ENCODE measurements at places on chromosomes 7 and 10.

DNA sequence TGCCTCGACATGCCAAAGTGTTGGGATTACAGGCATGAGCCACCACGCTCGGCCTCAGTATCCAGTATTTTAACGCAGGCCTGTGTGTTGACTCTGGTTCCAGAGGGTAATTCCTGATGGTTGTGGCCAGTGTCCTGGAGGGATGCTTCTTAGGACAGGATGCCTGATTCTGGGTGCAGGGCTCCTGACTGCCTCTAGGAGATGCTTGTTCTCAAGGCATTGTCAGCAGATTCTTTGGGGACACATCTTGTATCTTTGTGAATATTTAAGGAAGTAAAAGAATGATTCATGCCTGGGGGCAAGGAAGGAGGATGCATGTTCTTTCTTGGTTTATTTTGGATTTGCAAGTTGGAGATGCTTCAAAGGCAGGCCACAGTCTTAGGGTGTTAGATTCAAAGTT is 2.2 kb downstream of the ZDHHC4 start:
- DNase-seq = peak; percentile 27

- no peak for DNase-seq
Measured at GRCh38 chr7:1313613-1314012, 80.9 kb downstream of the UNCX start.

GRCh38 chr10:49143249-49143648 is 9.4 kb upstream of the FAM170B start:
- DNase-seq = no peak

DNA sequence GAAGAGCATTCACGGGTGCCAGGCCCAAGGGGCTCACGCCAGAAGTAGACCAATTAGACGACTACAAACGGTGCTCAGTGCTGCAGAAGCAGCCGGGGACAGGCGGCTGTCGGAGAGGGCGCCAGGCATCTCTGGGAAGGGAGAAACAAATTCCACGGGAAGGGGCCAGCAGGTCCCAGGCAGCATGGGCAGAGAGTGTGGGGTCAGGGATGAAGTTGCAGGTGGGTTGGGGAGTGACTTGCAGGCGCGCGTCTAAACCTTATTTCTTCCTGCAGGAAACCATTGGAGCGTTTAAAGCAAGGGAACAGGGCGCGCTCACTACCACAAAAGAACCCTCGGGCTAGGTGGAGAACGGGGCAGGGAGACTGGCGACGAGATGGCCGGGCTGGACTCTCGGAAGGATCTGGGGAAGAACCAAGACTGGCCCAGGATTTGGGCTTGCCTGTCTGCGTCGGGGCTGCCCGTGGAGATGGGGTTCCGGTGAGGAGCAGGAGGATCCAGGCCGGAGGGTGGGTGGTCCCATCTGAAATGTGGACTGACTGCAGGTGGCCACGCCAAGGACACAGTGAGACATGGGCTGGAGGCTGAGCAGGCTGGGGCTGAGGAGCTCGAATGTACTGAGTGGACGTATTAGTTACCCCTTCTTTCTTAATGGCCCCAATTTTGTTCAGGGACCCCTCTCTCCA is 116.3 kb upstream of the DIP2C start:
- no peak for DNase-seq

DNA sequence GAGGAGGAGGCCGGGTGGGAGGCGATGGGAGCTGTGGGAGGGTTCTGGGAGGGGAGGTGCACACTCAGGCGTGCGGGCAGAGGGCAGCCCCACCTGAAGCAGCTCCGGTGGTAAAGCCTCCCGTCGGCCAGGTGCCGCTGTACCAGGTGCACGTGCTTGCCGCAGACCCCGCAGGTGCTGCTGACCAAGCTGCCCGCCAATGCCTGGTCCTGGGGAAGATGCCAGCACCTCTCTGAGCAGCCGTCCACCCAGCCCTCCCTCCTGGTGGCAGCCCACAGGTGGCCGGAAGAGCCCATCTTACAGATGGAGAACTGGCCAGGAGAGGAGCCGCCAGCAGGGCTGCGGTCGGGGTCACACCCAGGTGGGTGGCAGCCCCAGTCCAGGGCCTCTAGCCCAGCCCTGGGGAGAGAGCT is 12.6 kb downstream of the MICALL2 start:
- no peak for DNase-seq

DNA sequence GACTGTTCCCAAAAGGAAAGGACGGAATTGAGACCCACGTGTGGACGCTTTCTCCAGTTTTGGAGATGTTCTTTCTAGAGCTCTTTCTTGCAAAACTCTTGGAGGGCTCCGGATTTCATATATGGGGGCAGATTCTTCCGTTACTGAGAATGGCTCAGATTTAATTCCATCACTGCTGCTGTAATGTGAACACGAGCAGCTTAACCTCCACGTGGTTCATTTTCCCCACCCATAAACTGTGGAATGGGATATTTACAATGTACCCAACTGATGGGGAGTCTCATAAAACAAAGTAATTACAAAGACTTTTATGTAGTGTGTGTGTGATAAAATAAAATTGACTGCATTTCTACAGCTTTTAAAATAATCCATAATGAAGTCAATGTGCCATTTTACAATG is 15.1 kb upstream of the MSRB2 start:
- no peak for DNase-seq

DNA sequence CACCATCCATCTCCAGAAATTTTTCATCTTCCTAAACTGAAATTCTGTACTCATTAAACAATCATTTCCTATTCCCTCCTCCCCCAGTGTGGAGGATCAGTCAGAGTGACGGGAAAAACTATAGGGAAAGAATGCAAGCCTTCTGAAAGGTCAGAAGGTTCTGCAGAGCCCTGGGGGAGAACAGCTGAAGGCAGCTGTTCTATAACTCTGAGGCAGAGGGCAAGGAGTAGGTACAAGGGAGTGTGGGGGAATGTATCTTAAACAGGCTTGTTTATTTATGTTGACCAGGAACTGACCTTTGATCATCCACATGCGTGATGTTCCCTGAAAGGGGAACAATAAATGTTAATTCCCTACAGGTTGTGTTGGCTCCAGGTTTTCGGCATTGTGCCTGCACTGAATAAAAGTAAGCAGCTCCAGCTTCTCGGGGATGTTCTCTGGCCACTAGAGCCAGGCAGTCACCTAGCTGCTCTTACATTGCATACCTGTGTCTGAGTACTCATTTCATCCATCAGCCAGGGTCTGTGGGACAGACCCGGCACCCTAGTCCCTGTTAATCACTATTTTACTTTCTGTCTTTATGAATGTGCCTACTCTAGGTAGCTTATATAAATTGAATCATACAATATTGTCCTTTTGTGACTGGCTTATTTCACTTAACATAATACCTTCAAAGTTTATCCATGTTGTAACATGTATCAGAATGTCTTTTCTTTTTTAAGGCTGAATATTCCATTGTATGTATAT is 5.8 kb downstream of the IFIT1 start:
- no peak for DNase-seq

- DNase-seq = peak; percentile 54
Measured at GRCh38 chr7:48094861-48095293, 5.8 kb downstream of the UPP1 start.

- no peak for DNase-seq
Measured at GRCh38 chr7:1675036-1675671, 5.1 kb downstream of the ELFN1 start.

DNA sequence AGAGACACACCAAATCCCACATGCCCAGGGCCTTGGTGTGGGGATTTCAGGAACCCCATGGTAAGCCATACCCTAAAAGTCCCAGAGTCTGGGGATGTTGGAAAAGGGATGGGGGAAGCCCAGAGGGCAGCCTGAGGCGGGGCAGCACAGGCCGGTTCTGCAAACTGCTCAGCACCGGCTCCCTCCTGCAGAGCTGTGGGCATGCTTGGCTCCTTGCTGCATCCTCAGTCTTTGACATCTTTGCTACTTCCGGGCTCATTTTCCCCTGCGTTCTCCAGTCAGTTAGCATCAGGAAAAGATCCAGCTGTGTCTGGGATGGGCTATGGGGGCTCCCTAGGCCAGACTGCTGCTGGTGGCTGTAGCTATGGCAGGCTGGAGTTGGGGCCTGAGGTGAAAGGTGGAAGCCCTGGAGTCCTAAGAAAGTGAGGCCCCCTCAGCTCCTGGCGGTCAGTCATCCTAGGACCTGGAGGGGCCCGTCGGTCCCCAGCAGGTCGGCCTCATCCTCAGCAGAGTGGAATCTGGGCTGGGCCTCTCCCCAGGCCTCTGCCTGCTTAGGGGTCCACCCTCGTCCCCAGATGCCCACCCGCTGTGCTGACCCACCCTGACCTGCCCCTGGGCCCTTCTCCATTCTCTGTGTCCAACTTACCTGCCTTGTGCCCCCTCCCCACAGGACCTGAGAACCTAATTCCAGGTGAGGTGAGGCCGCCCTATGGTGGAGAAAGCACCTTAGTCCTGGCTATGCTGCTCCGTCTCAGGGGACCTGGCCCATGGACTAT is 9.3 kb downstream of the TBATA start:
- no peak for DNase-seq

- no peak for DNase-seq
Measured at GRCh38 chr7:100673942-100674410, 436 bp downstream of the GNB2 start.

DNA sequence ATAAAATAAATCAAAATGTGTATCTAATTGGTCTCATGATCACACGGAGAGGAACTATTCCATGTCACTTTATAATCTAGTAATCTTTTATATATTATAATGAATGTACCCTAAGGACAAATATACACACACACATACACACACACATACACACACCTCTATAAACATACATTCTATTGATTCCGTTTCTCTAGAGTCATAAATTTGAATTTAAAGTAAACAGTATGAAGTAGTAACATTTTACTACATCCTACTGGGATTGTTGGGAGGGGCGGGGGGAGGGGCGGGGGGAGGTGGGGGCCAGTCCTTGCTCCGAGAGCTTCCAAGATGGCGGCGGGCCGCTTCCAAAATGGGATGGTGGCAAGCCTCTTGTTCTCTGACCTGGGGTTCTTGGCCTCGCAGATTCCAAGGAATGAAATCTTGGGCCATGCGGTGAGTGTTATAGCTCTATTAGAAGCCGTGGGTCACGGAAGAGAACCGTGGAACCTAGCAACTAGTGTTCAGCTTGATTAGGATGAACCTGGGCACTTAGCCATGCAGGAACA is 143.2 kb downstream of the REEP3 start:
- DNase-seq = no peak

GRCh38 chr10:132645247-132645530 is 107.6 kb downstream of the INPP5A start:
- DNase-seq = no peak

DNA sequence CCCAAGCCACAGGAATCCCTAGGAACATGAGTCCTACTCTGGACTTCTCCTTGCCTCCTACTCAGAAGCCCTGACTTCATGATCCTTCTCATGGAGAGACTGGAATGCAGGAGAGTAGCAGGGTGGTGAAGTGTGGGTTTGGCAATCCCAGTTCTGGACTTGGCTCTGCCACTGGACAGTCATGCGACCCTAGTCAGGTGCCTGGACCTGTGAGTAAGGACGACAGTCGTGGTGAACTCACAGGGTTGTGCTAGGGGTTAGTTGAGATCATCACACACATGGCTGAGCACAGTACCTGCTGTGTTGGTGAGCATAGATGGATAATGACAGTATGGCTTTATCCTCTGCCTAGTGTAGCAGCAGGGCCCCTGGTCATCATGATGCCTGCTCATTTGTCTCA is 117.9 kb downstream of the LRRC18 start:
- no peak for DNase-seq
